Stimulated activated CD4-positive, alpha-beta T cell treated with anti-CD3 and anti-CD28 coated beads, Interleukin-12 subunit alpha, Interleukin-12 subunit beta, amount 100 ng/mL, for 4 hours (primary cell): ENCODE measurements at places on chromosomes 4 and X.

- no peak for DNase-seq
These were observed 848.5 kb downstream of the RAB28 start for GRCh38 chr4:12635629-12636028.

GRCh38 chrX:152798945-152799344 lies 29.5 kb upstream of the MAGEA6 start:
- DNase-seq = no peak

DNA sequence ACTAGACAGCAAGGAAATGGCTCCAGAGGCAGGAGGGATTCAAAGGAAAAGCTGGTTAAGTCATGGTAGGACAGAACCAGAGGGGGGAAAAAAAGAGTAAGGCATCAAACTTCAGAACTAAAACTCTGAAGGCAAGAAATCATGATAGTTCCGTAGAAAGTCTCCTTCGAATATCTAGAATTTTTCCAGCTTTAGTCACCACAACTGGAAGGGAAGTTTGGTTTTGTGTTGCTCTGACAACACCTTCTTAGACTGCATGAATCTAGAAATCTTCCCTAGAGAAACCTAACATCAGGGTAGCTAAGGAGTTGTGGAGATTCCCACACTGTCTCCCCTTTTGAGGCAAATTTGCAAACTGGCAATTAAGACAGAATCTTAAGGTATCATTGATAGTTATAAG lies 33.7 kb downstream of the AMMECR1 start:
- no peak for DNase-seq

DNA sequence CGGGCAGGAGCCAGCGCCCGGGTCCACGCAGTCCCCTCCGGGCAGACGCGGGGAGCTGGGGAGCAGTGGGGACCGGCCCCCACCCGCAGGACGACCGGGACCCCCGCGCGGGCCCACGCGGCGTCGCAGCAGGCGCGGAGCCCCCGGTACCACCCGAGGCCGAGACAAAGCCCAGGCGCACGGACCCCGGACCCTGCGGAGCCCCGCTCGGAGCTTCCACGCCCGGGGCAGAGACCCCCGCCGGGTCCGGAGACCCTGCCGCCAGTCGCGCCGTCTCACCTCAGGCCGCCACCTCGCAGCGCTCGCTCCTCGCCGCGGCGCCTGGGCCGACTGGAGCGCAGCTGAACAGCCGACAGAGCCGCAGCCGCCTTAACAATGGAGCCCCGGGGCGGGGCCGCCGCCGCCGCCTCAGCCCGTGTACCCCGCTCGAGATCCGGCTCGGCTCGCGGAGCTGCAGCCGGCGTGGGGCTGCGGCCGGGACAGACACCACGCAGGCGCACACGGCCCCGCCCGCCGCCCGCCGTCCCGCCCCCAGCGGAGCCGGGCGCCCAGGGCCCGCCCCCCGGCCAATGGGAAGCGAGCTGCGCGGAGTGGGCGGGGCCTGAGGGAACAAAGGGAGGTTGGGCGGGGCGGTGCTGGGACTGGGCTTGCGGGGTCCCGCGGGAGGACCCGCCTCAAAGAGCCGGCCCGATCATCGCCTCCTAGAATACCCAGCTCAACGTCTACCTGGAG lies at the start of gene AFAP1:
AFAP1 (minus strand) TSS at position 485 of the 732 bp plus-strand sequence. CDS start 67,783 bp downstream, outside the sequence.
- peak; percentile 90 for DNase-seq

DNA sequence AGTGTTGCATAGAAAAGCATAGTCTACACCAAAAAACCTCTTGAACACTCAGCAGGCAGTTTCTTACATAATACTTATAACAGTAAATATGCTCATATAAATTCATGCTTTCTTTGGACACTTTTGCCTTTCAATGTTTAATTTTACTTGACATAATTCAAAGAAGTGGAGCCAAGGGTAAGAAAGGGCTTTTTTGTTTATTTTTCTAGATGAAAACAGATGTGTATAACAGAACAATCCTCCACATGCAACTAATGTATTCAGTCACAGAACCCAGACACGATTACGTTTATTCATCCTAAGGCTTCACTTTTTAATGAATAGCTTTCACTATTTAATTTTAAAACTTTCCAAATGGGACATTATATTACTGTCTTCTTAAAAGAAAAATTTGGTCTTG lies 58.0 kb upstream of the PTPN13 start:
- no peak for DNase-seq

DNA sequence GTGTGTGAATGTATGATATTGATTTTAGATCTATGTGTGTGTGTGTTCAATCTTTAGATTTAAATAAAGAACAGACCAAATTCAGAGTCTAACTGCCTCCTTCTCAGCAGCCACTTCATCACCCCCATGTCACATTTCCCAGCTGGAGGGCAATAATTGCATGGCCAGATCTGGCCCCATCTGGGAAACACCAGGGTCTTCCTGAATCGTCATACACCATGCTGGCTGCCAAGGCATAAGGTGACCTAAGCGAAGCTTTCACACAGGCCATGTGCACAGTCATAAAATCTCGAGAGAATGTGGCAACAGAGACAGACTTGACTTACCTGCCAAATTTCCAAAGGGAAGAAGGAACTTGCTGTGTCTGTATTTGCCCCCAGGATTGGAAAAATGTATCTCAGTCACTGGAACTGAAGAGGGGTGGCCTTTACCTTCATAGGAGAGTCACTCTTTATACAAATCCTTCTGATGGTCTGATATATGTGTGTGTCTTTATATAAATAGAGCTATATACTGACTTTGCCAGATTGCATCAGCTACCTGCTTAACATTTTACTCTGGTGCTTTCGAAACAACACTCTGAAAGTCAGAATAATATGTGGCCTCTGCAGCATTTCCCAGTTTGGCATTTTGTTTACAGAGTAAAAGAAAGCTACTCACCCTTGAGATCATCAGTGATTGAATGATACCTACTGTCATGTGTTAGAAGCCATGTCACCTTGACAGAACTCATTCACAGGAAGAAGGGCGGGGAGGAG lies at the start of gene PLAC1:
PLAC1 (minus strand) TSS at position 470 of the 758 bp plus-strand sequence. CDS start 91,789 bp downstream, outside the sequence.
- DNase-seq = no peak

DNA sequence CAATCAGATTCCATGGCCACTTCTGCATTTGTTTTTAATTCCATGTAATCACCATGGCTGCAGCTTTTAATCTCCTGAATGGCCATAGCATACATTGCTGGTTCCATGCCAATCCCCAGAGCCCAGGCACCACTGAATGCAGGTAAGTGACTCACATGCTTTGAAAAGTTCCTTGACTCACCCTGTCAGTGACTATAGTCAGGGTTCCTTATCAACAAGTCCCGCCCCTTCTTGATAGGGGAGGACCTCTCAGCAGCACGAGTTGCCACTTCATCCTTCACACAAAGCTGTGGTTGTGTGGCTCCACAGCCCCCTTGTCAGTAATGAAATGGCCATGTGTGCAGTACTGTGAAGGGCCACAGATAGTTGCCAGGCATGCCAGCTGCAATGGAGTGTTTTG lies 516.6 kb downstream of the PPARGC1A start:
- DNase-seq = no peak

GRCh38 chr4:147101678-147102077 lies 156.0 kb upstream of the TTC29 start:
- no peak for DNase-seq

DNA sequence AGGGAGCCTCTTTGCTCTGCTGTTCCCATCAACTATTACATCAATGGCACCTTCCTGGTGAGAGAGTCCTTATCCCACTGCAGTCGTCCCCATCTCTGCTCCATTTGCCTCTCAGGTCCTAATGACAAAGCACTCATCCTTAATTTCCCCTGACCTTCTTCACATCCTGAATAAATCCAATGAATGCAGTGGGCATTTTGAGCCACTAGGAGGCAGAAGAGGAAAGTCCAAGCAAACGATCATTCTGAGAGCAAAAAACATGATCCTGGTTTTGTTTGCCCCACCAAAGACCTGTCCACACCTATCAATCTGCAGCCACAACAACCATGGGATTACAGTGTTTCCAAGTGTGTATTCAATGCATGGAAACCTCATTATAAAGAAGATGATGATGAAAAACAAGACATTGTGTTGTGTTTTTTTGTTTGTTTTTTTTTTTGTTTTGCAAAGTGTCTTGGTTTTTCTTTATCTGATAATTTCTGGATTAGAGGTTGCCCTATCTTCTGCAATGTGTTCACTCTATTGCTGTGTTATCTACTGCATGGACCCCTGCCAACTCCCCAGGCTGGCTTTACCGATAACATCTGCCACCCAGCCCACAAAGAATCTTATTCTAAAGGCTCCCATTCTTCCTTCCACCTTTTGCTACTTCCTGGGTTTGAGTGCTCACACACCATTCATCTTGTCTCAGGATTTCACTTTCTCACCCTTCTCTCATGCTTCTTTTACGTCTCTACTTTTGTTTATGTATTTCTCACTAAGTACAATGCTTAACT lies 207.2 kb downstream of the NLGN4X start:
- DNase-seq = no peak

GRCh38 chrX:41781500-41781899 lies 57.5 kb downstream of the GPR82 start:
- DNase-seq = no peak

- DNase-seq = no peak
These were observed 869.6 kb downstream of the CCSER1 start for GRCh38 chr4:90996813-90997212.

- no peak for DNase-seq
These were observed 121.6 kb downstream of the RASL11B start for GRCh38 chr4:52983563-52984303.

GRCh38 chr4:185865901-185866328 lies 53.9 kb upstream of the SORBS2 start:
- DNase-seq = no peak

- DNase-seq = no peak
These were observed 269.8 kb downstream of the BCOR start for GRCh38 chrX:39827951-39828350.

DNA sequence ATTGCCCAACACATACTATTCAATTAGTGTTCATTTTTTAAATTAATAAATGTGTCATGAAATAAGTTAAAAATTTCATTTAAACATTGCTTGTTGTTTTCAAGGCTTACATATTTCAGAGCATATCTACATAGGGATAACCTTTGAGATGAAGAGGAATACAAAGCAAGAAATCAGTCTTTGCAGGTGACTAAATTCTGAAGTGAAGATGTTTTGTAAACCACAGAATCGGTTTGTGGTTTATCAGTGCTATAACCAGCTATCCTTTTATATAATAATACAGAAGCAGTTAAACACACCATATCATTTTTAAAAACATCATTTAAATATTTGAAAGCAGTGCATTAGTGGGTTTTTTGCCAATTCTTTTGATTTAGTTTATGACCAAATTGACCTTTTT lies 26.9 kb downstream of the FAM241A start:
- DNase-seq = no peak

DNA sequence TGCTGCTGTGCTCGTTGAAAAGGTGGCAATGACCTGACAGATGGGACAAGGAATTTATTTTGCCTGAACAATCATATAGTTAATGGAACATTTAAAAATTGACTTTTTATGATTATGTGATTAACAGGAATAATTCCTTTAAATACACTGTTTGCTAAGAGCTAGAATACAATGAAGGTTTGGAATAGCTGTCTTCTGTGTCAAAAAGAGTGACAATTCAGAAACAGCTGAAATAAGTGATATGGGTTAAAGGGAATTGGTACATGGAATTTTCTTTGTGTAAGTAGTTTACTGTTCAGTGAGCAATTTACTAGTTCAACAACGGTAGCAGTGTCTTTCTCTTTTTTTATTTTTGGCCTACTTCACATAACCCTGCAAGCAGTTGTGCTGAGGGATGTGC lies 1083.5 kb upstream of the GRID2 start:
- no peak for DNase-seq

GRCh38 chr4:153083447-153083947 lies 120.7 kb upstream of the TRIM2 start:
- DNase-seq = peak; percentile 29

- no peak for DNase-seq
These were observed 129.1 kb upstream of the TEX13D start for GRCh38 chrX:124203311-124203710.

- DNase-seq = no peak
These were observed 3.5 kb upstream of the SH3BP2 start for GRCh38 chr4:2789351-2789750.

- no peak for DNase-seq
These were observed 108.4 kb downstream of the CHIC2 start for GRCh38 chr4:53956053-53956452.

DNA sequence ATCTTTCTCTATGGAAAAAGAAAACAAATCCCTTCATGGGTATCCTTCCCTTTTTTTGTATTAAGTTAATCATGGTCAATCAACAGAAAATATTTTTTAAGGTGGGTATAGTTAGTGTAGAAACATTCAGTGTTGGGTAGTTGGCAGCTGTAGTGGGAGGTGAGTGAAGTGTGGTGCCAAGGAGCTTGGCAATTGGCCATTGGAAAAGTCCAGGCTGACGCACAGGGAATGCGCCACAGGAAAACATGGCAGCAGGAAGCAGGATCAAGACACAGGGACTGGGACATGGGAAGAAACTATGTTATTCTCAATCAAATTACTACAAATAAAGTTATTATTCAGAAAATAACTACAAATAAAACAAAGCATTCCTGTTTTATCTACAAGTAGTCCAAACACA lies 20.0 kb downstream of the PALLD start:
- DNase-seq = no peak

- no peak for DNase-seq
These were observed 36.9 kb upstream of the PUDP start for GRCh38 chrX:7184816-7185215.

GRCh38 chr4:1668488-1668840 lies 15.6 kb downstream of the FAM53A start:
- DNase-seq = no peak

GRCh38 chr4:22708961-22709360 lies 16.2 kb downstream of the GBA3 start:
- no peak for DNase-seq

GRCh38 chr4:2685541-2685940 lies 70.6 kb downstream of the TNIP2 start:
- DNase-seq = no peak
